ENCODE measurements at places on chromosomes 1 and 21.

DNA sequence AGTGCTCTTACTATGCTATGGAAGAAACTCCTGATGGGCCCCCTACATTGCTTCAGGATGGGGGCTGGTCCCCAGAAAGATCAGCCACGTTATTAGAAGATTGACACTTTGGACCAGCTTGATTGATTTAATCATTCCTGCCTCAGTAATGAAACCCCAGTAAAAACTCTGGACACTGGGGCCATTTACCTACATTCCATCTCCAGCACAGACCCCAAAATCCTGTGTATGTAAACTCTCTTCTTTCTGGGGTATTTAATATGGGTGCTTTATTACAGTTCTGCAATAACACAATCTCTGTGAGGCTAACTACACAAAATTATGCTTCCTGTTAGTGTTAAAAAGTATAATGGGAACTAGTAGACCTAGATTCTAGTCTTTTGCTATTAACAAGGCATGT lies 96.6 kb downstream of the KCNK1 start:
- DNase-seq: no peak

DNA sequence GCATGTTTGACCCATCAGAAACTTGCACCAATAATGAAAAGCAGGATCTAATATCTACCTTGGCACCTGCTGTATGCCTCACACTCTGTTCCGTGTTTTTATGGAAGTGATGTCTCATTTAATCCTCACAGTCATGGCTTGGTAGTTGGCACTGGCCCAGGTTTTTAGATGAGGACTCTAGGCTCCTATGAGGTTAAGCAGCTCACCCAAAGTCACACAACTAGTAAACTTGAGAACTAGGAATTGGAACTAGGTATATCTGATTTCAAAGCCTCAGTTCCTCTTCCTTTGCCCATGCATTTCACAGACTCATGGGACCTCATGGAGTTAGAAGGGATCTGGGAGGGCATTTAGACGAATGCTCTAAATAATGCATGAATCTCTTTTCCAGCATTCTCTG lies 21.3 kb upstream of the TARBP1 start:
- peak; percentile 73 for DNase-seq

DNA sequence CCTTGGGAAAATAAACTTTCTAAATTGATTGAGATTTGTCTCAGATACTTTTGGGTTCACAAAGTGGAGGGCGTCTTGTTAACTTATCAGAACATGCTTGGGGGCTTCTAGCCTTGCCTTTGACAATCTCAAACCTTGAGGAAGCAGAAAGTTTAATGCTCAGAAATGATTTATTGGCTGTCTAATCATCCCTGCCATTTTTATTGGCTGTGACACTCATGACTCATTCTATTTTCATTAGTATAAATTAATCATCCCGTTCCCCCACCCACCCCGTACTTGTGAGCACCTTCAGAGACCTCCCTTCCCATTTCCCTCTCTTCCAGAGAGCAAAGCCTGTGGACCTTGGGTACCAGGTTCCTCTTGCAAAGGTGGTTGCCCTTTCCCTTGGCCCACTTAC lies 87.1 kb downstream of the FGGY start:
- no peak for DNase-seq

DNA sequence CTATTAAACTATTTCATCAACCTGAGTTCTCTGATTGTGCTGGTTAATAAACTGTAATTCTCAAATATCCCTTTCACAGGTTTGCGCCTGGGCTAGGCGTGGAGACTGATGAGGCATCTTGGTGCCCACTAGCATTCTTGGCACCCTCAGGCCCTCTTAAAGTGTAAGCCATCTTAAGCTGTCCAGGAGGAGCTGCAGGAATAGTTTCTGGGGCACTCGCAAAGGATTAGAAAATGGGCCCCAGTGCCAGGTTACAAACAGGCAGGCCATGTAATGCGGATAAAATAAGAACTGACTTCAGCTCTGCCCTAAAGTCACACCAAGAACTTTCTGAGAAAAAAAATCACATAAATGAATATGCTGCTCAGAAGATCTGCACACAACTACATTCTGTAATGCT lies 1.1 kb downstream of the CASQ2 start:
- DNase-seq: no peak

- DNase-seq: no peak
Measured at GRCh38 chr1:187070076-187070475, 241.3 kb downstream of the PLA2G4A start.

- DNase-seq: peak; percentile 83
Measured at GRCh38 chr1:178607718-178608408, 95.0 kb downstream of the TEX35 start.

- DNase-seq: peak; percentile 28
Measured at GRCh38 chr21:38626306-38626705, 128.0 kb upstream of the ERG start.

GRCh38 chr1:25113086-25113485 lies 119.2 kb downstream of the SYF2 start:
- peak; percentile 53 for DNase-seq

- no peak for DNase-seq
Measured at GRCh38 chr1:17689011-17689410, 66.1 kb upstream of the ACTL8 start.

Measured in MV-4-11 (cell line).